NCI-H69 (cell line): ENCODE measurements at places on chromosomes 5 and 9.

- DNase-seq = peak; percentile 91
Observed at GRCh38 chr5:102863058-102863457, 108.0 kb downstream of the PAM start.

- no peak for DNase-seq
Observed at GRCh38 chr5:150009671-150010387, 9.3 kb downstream of the HMGXB3 start.

DNA sequence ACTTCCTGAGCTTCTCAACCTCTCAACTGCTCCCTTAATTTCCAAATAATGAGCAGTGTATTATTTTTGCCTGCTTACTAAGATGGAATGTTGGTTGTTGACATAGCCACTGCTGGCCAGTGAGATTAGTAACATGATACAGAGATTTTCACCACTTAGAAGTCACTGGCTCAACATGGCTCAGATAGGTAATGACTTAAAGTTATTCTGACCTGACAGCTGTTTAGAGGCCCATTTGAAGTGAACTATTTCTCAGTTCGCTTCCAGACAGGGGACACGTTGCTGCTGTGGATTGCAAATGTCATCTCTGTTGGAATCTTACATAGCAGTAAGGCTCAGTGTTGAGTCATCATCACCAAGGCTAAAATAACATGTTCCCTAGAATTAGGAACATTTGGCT is 490.2 kb downstream of the TLE4 start:
- DNase-seq = peak; percentile 18

- DNase-seq = no peak
Observed at GRCh38 chr5:157800137-157800536, 56.6 kb downstream of the LSM11 start.

- DNase-seq = no peak
Observed at GRCh38 chr5:37304888-37305287, 55.7 kb upstream of the CPLANE1 start.

- DNase-seq = peak; percentile 68
Observed at GRCh38 chr5:39080597-39081204, 6.5 kb upstream of the RICTOR start.

GRCh38 chr9:129416821-129417539 is 203.9 kb downstream of the C9orf50 start:
- DNase-seq = peak; percentile 54

DNA sequence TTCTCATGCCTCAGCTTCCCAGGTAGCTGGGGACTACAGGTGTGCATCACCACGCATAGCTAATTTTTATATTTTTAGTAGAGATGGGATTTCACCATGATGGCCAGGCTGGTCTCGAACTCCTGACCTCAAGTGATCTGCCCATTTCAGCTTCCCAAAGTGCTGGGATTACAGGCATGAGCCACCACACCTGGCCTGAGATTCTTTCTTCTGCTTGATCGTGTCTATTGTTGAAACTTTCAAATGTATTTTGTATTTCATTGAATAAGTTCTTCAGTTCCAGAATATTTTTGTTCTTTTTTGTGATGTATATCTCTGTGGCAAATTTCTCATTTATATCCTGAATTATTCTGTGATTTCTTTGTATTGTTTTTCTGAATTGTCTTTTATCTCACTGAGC is 1063.3 kb upstream of the WWC1 start:
- DNase-seq = no peak

DNA sequence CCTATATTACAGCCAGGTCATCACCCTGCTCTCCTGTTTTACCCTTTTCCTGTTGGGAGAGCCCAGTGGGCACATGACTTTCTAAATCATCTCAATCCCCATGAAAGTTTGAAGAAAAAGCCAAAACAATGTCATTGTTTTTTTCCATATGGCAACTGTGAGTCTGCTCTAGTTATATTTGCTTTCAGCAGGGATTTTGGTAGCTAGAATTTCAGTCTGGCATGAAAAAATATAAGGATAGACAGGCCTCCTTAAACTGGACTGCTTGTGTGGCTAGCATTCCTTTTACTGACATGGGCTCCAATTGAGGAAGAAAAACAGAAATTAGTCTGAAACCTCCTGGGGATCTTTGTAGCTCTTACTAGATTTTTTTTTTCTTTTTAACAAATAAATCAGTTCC is 25.6 kb downstream of the MOCS2 start:
- no peak for DNase-seq

DNA sequence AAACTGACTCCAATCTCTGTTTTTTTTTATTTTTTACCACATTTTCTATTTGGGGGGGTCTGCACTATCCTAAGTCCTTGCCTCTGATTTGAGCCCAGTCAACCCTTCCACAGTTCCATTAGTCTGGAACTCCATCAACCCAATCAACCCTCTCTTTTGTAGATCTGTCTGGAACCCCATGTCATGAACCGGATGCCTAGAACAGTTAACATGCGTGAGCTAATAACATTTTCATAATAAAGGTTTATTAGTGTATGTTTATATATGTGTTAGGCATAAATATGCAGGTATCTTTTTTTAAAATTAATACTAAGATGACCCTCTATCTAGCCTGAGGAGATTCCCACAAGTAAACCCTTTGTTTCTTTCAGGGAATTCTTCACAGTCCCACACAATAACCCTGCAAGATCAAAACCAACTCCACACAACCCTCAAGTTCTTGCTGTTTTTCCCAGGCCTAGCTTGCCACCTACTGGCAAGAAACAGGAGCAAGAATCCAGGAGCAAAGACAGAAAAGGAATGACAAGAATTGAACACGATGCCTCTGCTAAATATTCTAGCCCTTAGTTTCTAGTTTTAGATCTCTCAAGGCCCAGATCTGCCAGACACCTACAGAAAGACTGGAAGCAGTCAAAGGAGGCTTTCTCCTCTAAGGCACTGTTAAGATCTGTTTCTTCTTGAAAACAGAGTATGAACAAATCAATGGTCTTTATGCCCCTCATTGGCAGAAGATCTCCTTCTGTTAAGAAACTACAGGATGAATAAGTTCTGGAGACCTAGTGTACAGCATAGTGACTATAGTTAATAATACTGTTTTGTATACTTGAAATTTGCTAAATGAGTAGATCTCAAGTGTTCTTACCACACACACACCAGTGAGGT is 100.4 kb downstream of the TRIM36 start:
- peak; percentile 66 for DNase-seq

GRCh38 chr9:101325053-101325452 is 59.8 kb downstream of the BAAT start:
- no peak for DNase-seq

DNA sequence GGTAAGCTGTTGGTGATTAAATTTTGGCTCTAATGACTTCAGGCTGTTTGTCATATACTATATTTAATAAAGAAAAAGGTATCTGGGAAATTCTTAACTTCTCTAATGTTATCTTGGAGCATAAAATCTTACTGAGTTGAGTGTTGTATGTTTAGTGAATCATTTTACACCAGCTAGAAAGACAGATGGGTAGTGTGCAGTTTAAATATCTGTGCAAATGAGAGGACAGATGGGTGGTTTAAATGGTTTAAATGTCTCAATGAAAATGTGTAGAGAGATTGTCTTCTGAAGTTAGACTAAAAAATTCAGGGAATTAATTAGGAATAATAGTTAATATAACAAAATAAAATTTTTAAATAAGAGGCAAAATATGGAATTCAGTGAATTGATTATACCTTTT is 114.5 kb downstream of the FER start:
- peak; percentile 9 for DNase-seq

- peak; percentile 77 for DNase-seq
Observed at GRCh38 chr9:133914442-133915342, 77.4 kb downstream of the VAV2 start.

DNA sequence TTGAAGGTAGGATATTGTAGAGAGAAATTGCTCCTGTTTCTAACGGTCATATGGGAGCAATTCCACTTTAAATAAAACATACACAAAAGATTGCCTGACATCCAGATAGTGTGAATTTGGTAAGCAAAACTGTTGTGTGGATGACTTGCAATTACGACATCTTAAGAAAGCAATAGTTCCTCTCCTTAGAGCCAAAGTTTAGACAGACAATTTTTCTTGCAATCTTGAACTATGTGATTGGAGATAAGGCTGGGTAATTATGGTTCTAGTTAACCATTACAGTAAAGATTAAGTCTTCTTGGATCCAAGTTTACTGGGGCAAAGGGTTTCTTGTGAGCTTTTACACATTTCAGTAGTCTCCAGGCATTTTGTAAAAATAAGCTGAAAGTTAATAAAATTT is 1080.6 kb upstream of the CDH6 start:
- DNase-seq = no peak

DNA sequence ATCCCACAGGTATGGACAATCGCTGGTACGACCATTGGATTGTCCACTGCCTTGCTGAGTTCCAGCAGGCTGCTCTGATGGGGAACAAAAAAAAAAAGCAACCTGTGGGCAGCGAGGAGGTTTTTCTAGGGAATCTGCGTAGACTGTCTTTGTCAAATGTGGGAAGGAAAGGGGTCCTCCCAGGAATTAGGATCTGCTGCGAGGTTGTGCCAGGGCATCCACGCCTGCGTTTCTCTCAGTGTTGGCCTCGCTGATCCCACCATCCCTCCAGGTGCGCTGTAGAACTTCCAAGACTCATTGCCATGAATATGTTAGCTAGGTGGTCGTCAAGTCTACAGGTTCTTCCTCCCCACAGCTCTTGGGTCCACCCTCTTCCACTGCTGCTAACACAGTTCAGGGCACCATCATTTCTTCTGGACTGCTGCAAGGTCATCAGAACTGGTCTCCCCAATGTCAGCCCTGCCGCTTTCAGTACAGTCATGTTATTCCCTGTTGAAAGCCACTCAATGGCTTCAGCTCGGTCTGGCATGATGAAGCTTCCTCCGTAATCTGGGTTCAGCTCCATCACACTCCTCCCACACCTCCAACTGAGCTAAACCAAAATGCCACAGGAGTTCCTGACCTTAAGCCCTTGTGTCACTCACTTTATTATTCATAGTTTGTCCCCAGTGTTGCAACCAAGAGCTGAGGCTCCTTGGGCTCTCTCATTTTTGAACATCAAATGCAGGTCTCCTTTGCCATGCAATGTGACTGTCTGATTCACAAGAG is 79.5 kb upstream of the DMRT1 start:
- no peak for DNase-seq

- no peak for DNase-seq
Observed at GRCh38 chr5:64790210-64790609, 21.5 kb downstream of the CWC27 start.
